Stimulated activated CD4-positive, alpha-beta T cell treated with anti-CD3 and anti-CD28 coated beads, Interleukin-15, amount 100 ng/mL, for 48 hours (primary cell): ENCODE measurements at places on chromosomes 7 and 10.

- no peak for DNase-seq
Measured at GRCh38 chr7:93883078-93883916, 7.3 kb downstream of the TFPI2 start.

DNA sequence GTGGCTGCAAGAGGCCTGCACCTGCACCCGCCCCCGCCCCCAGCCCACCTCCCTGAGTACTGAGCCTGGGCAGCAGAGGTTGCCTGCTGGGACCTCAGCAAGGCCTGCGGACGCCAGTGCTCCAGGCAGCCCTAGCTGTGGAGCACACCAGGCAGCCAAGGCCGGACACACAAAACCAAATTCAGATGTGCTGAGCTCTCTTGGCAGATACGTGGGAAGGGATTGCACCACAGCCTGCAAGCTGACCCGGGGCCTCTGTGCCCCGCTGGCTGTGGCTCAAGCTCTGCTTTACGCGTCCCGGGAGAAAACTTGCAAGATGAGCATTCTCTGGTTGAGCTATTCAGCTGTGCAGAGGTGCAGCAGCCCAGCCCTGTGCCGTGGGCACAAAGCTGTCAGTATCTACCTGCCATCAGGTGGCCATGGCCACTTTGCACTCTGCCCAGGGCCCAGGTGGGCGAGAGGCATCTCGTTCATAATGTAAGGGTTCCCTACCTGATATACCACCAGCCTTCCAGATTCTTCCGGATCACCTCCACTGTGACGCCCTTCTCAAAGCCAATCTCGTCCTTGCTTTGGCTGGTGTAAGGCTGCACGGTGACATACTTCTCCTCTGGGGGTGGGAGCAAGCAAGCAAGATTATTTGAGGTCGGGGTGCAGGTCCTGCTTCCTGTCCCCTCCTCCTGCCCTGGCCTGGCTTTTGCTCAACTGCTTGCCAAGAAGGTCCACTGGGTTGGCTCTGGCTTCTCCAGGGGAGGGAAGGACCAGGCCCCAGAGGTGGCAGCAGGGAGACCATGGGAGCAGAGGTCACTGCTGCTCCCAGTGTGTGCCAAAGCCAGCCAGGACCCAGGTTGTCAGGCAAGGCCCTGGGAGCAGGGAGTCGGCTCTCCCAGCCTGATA, 123.4 kb downstream of the NEURL1 start:
- no peak for DNase-seq

GRCh38 chr7:91398341-91398740, 134.1 kb downstream of the FZD1 start:
- no peak for DNase-seq

GRCh38 chr10:57353403-57354003, 914.2 kb downstream of the IPMK start:
- no peak for DNase-seq

DNA sequence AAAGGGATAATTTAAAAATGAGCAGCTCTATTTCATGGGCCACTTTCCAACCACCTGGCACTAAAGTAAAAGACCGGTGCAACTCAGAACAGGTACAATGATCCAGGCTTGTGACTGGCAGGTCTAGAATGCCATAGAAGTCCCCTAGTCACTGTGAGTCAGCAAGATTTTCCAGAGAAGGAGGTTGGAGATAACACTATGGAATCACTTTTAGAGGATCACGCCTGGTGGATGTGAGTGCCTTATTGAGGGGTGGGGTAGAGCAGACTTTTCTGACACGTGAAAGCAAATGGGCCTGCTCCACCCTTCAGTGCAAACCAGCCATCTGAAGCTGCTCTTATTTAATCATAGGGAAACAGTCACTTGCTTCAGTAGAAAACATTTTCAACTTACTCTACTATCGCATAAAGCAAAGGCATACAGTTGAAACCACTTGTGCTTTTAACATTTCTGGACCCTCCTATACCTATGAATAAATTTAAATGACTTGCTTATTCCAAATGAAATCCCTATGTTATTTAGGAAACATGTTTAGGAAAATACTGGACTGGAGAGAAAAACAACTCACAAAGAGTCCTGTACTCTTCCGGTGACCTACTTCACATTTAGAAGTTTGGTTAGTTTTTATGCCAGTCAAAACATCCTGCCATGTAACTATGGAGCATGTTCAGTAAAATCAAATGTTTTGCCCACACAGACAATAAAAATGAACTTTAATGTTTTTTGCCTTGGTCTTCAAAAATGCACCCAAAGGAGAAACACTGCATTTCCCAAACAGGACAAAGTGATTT, 21.5 kb upstream of the AKR1C1 start:
- DNase-seq, result no peak

GRCh38 chr7:30616318-30616717, 21.6 kb downstream of the GARS1 start:
- no peak for DNase-seq

DNA sequence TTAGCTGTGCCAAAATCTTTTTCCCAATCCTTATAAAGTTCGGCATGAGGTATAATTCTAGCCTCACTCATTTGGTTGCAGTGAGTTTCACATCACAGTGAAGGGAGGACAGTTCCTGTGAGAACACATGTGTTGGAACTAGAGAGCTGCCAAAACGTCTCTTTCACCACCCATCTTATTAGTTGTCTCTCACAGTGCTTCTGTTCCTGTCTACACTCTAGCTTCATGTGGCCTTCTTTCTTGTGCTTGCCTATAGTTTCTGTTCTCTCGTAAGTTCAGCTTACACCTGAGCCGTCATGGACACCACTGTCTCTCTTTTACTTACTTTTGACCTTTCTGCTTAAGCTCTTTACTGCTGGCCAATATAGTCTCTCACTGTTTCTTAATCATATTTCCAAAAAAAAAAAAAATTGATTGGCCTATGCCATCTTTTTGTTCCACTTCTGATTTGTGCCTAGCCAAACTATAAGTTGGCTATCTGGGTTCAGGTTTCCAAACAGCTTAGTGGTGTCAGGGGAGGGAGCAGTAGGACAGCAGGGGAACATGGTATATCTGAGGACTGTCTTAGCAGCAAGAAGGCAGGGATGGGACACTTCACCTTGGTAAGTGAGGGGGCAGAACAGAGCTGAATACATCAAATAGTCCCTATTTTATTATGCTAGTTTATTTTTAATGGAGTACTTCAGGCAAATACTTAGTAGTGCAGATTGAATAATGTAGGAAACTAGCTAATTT, 38.0 kb downstream of the ZNRF2 start:
- no peak for DNase-seq

DNA sequence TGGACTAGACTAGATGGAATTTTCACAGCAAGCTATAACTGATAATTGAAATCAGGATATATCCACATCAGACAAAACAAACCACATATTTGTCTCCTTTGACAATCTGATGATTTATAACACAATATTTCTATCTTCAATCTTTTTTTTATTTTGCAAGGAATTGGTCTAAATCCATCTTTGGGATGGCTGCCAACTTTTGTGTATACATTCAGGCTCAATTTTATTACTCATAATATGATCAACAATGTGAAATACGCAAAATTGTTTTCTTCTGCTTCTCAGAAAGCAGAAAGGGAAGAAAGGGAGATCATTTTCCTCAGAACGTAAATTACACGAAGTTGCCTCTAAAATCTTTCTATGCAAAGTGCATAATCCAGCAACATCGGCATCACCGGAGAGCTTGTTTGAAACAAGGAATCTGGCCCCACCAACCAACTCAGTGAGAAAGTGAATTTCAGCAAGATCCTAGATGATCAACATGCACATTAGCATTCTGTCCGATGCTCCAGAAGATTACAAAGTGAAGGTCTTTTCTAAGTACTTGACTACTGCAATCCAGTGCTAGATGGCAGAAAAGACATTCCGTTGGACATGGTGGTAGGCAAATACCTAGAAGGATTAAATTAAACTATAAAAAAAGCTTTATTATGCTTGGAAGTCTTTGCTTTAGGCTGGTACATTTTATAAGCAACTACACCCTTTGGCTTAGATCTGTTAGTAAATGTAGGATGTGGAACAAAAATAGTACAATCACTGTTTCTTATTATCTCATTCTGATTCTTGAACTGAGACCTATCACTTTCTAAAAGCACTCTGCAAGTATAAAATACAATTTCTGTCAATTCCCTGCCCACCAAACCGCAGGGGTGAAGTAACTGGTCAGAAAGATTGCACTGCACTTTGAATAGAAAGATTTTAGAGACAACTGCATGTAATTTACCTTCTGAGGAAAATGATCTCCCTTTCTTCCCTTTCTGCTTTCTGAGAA, 126.4 kb upstream of the RSU1 start:
- DNase-seq, result no peak

- DNase-seq, result no peak
Measured at GRCh38 chr7:97460433-97460832, 271.5 kb upstream of the TAC1 start.

DNA sequence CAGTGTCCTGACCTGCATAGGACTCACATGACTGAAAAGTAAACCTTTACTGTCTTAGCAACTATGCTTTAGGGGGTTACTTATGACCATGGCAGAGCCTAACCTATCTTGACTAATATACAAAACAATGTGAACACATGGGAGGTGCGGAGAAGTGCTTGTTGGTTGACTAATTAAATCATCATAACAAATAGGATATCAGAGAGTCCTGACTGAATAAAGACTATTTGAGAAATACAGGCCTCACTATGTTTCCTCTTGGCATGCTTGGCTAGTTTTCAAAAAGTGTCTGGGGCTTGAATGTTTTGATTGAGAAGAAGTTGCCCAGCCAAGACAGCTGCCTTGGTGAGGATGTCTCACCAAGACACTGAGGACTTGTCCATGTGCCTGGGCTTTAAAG, 104.4 kb upstream of the PHYHIPL start:
- DNase-seq, result no peak
